Activated T-cell treated with anti-CD3 and anti-CD28 coated beads for 1 hour (primary cell): ENCODE measurements at places on chromosomes 7 and 10.

DNA sequence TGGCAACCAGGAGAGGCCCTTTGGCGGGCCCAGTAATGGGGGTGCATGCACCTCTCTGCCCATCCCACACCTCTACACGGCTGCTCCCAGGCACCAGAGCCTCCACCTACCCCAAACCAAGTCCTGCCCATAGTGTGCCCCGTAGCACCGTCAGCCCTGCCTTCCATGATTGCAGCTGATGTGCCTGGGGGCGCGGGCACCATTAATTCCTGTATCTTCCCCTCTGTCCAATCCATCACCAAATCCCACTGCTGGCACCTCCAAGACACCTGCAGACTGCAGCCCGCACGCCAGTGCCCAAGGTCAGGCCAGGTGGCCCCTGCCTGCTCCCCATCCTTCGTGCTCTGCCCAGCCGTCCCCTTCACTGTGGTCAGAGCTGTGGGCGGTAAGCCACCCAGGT, 533.0 kb downstream of the PTPRN2 start:
- DNase-seq, result no peak

DNA sequence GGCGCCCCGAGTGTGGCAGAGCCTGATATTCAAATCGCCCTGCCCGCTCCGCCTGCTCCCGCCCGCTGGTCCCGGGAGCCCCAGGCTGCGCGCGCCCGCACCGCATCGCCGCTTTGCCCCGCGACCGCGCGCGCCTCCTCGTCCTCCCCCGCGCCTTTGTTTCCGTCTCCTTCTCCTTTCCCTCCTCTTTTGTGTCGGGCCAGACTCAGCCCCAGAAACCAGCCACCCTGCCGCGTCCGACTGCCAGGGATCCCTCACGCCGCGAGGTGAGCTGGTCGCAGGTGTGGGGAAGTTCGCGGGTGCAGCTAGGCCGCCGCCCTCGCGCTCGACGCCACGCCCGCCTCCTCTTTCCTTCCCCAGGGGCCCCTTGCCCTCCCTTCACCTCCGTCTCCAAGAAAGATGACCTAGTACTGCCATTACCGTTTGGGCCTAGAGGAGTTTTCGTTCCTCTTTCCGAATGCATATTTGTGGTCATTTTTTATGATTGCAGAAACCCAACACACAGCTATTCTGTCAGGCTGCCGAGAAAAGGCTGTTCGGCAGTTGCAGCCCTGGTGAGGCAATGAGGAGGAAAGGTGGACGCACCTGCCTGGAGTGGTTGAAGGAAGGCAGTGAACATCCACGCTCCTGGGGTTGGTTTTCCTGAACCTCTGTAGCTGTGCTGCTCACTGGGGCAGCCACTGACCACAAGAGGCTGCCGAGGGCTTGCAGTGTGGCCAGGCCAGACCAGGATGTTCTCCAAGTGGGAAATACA, 107.3 kb downstream of the SNX10 start:
- DNase-seq, result no peak

GRCh38 chr10:77297393-77297739, 340.2 kb downstream of the KCNMA1 start:
- no peak for DNase-seq

DNA sequence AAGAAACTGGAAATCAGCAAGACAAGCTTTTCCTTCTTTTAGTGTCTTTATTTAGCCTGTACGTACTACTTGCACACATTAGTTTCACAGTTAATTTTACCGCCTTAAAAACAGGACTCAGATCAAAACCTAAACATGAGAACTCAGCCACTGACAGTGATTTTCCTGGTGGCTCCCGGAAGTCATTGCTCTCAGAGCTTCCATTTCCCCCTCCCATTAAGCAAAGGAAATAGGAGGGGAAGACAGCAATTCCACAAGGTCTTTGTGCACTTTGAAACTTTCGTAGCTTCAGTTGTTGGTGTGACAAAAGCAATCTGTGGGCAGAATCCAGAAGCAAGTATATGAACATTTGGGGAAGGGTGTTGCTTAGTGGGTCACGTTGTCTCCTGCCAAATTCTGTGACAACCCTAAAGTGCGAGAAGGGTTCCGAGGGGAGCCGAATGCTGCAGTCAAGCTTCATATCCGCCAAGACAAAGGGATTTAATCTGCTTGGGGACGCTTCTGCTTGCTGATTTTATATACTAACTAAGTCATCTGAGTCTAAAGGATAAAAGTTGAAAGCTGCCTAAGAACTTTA, 30.4 kb downstream of the FAM53B start:
- no peak for DNase-seq

DNA sequence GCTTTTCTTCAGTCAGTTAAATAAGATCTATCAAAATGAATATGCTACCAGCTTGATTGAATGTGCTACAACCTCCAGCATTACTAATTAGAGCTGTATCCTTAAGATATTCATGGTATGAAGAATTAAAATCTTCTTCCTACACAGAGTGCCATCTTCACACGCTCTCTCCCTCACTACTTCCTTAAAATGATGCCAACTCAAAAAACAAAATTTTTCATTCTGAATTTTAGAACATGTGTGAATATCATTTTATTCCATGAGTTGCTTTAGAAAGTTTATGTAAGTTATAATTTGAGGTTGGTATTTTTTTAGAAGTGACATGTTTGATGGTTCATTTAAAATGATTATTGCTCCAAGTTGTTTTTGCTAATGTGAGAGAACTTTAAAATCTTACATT, 407.5 kb upstream of the CELF2 start:
- DNase-seq, result no peak

DNA sequence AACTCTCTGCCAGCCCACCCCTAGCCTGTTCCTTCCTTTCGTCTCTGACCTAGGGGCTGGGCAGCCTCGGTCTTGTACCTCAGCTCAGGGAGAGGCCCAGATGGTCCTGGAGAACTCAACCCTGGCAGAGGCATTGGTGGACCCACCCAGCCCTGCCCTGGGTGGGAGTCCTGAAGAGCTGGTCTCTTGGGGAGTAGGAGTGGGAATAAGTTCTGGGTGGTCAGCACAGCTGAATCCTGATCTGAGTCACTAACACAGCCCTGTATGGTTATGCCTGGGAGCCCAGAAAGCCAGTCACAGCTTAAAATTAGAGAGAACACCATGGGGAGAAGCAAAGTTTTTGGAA, 84.0 kb downstream of the SORBS1 start:
- DNase-seq, result no peak

DNA sequence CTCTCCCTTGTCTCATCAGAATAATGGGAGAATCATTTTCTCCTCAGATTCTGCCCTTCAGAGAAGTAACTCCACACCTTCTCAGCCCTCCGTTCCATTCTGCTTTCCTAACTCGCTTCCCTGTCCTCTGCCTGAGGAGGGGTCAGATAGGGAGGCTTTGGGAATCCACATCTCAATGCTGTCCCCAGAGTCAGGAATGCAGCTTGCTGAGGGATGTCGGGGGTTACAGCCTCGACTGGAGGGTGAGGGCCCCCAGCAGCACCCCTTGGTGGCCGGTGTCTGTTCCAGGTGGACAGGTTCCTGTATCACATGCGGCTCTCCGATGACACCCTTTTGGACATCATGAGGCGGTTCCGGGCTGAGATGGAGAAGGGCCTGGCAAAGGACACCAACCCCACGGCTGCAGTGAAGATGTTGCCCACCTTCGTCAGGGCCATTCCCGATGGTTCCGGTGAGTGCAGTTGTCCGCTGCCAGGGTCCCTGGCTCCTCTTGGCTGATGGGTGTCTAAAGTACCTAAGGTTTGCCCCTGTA, 6.9 kb downstream of the HKDC1 start:
- DNase-seq, result no peak

GRCh38 chr7:157927313-157927925, 590.6 kb downstream of the DNAJB6 start:
- DNase-seq, result no peak

DNA sequence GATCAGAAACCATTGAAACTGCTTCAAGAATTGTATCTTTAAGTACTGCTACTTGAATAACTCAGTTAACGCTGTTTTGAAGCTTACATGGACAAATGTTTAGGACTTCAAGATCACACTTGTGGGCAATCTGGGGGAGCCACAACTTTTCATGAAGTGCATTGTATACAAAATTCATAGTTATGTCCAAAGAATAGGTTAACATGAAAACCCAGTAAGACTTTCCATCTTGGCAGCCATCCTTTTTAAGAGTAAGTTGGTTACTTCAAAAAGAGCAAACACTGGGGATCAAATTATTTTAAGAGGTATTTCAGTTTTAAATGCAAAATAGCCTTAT, 14.7 kb downstream of the HNRNPA2B1 start:
- DNase-seq, result no peak

GRCh38 chr10:124909563-124909962, 32.4 kb upstream of the ZRANB1 start:
- DNase-seq, result no peak

DNA sequence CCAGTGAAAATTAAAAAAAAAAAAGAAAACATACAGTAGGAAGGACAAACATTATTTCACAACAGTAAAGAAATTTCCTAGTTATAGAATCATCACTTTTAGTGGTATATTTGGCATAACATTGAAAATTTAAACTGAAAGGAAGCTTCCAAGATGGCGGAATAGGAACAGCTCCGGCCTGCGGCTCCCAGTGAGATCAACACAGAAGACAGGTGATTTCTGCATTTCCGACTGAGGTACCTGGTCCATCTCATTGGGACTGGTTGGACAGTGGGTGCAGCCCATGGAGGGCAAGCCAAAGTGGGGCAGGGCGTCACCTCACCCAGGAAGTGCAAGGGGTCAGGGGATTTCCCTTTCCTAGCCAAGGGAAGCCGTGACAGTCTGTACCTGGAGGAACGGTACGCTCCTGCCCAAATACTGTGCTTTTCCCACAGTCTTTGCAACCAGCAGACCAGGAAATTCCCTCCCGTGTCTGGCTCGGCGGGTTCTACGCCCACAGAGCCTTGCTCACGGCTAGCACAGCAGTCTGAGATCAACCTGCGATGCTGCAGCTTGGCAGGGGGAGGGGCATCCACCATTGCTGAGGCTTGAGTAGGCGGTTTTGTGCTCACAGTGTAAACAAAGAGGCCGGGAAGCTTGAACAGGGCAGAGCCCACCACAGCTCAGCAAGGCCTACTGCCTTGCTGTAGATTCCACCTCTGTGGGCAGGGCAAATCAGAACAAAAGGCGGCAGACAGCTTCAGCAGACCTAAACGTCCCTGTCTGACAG, 19.4 kb downstream of the PON3 start:
- no peak for DNase-seq

- DNase-seq, result no peak
Measured at GRCh38 chr7:158816995-158817394, 12.3 kb downstream of the ESYT2 start.

DNA sequence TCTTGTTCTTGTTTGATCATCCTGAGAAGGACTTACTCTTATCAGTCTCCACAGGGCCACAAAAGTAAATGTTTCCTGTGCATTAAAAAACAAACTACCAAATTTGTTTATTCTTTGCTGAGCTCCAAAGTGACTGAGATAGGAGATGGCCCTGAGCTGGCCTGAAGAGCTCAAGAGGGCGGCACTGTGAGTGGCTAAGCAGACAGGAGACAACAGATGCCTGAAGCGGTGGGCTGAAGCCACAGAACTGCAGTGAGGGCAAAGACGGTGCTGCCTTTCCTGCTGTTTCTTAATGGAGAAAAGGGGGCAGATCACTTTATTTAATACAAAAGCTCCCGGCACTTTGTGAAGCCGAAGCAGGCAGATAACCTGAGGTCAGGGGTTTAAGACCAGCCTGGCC, 379.6 kb downstream of the ARL4A start:
- no peak for DNase-seq

- DNase-seq, result no peak
Measured at GRCh38 chr7:7449055-7449454, 86.6 kb downstream of the COL28A1 start.

- DNase-seq, result no peak
Measured at GRCh38 chr7:17466216-17466615, 167.8 kb downstream of the AHR start.

- no peak for DNase-seq
Measured at GRCh38 chr7:128948312-128948973, 10.7 kb downstream of the IRF5 start.

DNA sequence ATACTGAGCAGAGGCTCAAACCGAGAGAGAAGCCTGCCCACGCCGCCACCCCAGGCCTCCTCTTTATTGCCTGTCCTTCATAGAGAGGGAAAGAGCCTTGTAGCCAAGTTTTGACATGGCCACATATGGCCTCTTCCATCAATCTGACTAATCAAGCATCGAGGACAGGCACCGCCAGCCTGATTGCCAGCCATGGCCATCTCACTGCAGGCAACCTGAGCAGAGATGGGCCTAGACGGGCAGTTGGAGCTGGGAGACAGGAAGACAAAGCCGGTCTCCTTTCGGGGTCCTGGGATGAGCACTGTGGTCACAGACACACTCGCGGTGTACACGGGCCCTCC, 67.2 kb downstream of the EBF3 start:
- no peak for DNase-seq

GRCh38 chr10:71271662-71272055, 47.4 kb upstream of the SLC29A3 start:
- no peak for DNase-seq
